ENCODE measurements at places on chromosomes 6 and 20.

DNA sequence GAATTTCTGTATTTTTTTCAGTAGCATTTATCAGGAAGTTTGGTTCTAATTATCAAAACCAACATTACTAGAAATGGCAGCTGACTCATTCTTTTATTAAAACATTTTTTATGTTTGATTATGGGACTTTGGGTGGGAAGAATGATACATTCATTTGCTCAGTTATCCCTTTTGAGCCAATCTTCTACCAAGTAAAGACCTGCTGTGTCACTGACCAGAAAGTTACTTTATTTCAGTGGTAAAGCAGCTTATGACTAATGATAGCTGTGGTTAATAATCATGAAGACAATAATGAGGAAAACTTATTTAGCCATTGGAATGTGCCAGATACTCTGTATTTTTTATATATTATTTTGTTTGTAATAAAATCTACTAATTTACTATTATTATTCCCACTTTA is 142.3 kb downstream of the FARS2 start:
- DNase-seq: no peak

DNA sequence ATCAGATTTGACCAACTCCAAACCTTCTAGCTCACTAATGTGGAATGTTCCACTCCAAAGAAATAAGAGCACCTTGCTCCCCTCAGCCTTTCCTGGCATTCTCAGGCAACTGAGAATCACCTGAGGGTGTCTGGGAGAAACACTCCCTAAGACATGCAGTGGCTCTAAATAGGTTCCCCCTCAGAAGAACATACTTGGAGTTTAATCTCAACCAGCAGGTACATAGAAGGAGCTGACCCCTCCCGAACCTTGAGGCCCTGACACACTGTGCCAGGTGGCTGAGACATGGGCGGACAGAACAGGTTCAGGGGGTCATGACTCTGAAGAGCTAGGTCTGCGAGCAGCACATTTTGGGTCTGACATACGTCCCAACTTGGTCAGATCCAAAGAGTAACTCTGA is 107.6 kb upstream of the MAP3K4 start:
- DNase-seq: no peak

DNA sequence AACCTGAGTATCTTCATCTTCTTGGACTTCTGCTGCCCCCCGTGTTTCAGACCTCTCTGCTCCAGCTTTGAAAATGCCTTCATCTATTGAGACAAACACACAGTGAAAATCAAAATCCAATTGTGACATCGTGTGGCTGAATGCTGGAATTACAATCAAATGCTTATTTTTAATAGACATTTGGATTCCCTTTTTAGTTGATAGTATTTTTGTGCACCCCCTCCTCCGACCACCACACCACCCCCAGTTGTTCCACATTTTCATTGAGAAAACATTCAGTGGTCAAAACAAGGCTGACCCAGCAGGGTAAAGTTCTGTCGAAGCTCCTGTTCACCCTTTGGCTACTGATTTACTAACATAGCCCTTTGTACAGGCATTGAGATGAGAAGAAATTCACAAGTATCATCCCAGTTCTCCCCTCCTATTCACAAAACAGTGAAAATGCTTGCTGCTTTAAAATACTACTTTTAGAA is 79.0 kb downstream of the NRSN1 start:
- peak; percentile 20 for DNase-seq

GRCh38 chr6:44651604-44652003 is 264.1 kb downstream of the CDC5L start:
- DNase-seq: no peak

DNA sequence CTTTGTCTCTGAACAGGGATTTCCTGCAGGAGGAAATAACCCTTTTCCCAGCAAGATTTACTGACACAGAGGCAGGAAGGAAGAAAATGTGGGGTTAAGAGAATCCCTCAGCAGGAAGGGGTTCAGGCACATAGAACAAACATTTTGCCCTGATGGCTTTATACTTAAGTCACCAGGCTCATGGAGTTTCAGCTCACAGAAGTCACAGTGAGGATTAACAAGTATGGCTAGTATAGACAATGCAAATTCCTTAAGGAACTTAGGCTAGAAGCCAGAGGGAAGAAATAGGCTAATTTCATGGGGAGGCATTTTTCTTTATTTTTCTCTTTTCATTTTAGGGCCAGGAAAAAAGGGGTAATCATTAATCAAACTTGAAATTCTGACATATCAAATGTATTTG is 50.2 kb downstream of the MCHR2 start:
- DNase-seq: no peak

DNA sequence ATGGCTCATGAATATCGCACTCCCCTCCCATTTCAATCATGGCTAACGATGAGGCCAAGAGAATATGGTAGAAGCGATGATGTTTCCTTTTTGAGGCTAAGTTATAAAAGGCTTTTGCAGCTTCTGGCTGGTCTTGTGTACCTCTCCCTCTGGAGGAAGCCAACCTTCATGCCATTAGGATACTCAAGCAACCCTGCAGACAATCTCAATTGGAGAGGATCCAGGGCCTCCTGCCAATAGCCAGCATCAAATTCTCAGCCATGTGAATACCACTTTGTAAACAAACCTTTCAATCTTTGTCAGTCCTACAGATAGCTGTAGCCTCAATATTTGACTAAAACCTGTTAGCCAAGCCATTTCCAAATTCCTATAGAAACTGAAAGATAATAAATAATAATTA is 738.4 kb downstream of the KIF16B start:
- DNase-seq: no peak

- no peak for DNase-seq
These were observed 434.0 kb upstream of the JARID2 start for GRCh38 chr6:14811775-14812428.

- no peak for DNase-seq
These were observed at the start of gene ADAM33 for GRCh38 chr20:3681931-3682781. Gene ADAM33, minus strand, starts transcription at chr20:3682010. Its CDS starts 6 bp downstream, at chr20:3682004.

DNA sequence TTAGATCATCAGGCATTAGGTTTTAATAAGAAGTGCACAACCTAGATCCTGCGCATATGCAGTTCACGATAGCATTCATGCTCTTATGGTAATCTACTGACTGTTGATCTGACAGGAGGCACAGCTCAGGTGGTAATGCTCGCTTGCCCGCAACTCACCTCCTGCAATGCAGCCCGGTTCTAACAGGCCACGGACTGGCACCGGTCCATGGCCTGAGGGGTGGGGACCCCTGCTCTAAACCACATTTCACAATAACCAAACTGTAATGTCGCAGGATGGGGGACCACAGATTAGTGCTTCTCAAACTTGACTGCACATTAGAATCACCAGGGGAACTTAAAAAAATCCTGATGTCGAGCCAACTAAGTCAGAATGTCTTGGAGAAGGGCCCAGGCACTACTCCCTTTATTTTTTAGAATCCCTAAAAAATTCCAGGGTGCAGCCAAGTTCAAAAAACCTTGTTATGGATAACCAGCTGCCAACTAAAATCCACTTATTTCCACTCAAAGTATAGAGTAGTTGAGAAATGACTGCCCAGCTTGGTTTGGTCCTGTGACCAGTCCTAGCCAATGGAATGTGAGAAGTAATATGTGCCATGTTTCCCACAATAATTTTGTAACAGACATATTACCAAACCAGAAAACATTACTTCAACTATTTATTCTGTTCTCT is 3.1 kb downstream of the SHPRH start:
- DNase-seq: no peak

DNA sequence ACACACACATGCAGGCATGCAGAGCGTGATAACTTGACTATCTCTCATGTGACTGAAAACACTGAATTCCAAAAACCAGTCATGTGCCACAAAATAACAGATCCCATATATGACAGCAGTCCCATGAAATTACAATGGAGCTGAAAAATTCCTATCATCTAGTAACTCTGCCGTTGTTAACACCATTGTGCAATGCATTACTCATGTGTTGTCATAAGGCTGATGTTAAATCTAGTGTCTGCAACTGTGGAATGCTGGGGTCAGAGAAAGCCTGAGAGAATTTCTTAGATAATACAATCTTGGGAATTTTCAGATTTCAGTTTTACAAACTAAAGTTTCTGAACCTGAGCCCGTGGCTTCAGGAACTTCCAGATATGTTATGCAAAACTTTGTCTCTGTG is 70.2 kb downstream of the LYRM4 start:
- peak; percentile 93 for DNase-seq

Data from kidney glomerular epithelial cell (primary cell).